ENCODE measurements at places on chromosomes 7 and 10. TPM values are rescaled to one million over a fixed set of nuclear protein-coding genes. Genes with fewer than 3 reads are reported as not detected.
A peak's percentile ranks its signal among the peaks of the same experiment; 100 is the strongest.

The MCM10 gene
- polyA plus RNA-seq = 2.6 TPM

GRCh38 chr7:158570449-158571170, 17.0 kb downstream of the PTPRN2 start:
- no peak for DNase-seq

- no peak for DNase-seq
Measured at GRCh38 chr10:26779176-26779860, 81.4 kb downstream of the ABI1 start.

The DYDC2 gene
- not detected for polyA plus RNA-seq

DNA sequence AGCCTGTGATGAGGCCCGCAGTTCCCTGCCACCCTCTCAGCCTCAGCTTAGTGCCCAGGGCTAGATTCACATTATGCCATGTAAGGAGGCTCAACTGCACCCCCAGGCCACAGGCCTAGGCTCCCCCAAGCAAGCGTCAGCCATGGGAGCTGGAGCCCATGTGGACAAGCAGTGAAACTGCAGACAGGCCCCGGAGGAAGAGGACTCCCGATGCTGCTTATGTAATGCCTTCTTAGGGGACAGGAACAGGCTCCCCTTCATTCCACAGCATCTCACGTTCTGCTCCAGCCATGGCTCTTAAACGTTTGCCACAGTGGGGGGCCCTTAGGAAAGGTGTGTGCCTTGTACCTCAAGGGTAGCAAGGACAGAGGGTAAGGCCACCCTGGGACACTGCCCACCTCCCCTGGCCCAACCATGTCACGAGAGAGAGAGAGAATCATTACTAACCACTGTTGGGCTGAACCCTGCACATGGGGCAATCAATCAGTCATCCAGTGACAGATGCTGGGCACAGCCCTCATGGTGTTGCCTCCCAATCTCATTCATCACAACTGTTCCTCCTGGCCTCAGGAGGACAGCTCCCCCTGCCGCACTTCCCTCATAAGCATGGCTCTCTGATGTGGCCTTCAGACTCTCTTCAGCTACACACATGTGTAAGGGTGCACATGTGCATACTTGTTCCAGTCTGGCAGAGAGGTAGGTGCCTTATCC, 263.0 kb downstream of the GRID1 start:
- no peak for DNase-seq

GRCh38 chr7:158394936-158395335, 192.7 kb downstream of the PTPRN2 start:
- DNase-seq = no peak

DNA sequence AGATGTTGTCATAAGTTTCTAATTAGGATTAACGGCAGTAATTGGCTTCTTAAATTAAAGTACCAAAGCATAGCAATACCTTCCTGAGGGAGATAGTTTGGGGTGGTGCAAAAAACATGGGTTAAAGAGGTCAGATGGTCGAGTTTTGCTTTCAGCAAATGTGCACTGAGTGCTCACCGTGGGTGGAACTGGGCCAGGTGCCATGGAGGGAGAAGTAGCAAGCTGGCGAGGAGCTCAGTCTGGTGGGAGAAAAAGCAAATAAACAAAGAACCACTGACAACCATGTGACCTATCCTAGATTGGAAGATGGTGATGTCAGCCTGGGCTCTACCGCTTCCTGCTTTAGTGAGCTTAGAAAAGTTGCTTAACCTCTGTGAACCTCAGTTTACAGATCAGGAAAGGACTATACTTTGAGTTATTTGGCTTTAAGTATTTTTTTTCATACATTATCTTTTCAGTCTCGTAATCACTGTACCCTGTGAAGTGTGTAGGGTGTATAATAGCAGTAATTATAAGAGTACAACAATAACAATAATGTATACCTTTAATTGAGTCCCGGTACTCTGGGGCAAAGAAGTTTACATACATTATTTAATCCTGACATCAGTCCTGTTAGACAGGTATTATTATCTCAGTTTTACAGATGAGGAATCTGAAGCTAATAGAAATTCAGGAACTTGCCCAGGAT, 69.0 kb upstream of the PDCD4 start:
- peak; percentile 71 for DNase-seq

DNA sequence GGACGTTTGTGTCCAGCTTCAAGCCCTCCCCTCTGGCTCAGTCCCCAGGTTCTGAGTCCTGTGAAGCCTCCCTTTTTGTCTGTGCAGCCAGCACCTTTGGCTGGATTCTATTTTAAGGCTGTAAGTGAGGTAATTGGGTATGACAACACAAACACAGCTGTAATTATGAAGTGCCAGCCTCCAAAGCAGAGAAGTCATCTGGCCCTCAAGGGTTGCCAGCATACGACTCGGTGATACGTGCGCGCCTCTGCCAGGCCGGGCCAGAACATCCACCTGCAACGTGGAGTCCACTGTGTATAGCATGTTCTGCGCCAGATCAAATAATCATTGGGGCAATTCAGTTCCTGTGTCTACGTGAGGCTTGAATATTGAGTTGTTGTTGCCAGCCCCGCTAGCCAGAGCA, 6.7 kb upstream of the FAM180A start:
- no peak for DNase-seq

GRCh38 chr7:97421307-97421930, 303.9 kb downstream of the SDHAF3 start:
- DNase-seq = no peak

The PVRIG gene
- not detected for polyA plus RNA-seq

GRCh38 chr10:92972066-92972870, 88.3 kb upstream of the CYP26C1 start:
- no peak for DNase-seq

DNA sequence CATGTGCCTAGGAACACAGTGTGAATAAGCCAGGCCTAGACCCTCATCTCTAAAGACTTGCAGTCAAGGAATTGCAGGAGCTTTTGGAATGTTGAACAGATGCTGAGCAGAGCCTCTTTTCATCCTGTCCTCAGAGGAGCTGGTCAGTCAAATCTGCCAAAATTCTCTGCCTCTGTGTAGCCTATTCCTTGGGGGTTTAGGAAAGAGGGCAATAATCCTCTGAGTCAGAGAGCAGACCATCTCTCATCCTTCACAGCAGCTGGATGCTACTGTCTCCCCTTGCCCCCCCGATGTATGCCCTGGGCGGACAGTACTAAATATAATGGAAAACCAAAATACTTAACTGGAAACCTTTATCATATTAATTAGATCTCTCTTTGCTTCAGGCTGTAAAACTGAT, 52.6 kb downstream of the BICC1 start:
- DNase-seq = no peak

The GHRHR gene
- not detected for polyA plus RNA-seq

- no peak for DNase-seq
Measured at GRCh38 chr10:2122431-2123124, 385.3 kb upstream of the ADARB2 start.

DNA sequence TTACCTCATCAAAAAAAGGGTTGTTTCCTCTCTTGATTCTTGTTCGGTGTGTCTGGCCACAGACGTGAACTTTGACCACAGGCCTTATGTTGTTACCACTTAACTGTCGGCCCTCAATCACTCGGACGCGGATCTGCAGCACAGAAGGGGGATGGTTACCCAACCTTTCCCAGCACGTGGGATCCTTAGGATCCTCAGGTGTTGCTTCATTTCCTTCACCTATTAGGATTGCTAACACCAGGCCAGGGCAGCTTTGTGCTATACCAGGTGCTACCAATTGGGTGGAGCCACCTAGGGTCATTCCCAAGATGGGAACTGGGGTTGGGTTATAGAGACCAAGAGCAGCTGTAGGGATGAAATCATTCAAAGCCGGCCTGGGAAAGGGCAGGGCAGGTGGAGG, 73.4 kb downstream of the MYOF start:
- DNase-seq = no peak

The AQP1 gene
- 0.32 TPM for polyA plus RNA-seq

GRCh38 chr10:117541909-117542705, 439 bp upstream of the EMX2 start:
- DNase-seq = no peak

DNA sequence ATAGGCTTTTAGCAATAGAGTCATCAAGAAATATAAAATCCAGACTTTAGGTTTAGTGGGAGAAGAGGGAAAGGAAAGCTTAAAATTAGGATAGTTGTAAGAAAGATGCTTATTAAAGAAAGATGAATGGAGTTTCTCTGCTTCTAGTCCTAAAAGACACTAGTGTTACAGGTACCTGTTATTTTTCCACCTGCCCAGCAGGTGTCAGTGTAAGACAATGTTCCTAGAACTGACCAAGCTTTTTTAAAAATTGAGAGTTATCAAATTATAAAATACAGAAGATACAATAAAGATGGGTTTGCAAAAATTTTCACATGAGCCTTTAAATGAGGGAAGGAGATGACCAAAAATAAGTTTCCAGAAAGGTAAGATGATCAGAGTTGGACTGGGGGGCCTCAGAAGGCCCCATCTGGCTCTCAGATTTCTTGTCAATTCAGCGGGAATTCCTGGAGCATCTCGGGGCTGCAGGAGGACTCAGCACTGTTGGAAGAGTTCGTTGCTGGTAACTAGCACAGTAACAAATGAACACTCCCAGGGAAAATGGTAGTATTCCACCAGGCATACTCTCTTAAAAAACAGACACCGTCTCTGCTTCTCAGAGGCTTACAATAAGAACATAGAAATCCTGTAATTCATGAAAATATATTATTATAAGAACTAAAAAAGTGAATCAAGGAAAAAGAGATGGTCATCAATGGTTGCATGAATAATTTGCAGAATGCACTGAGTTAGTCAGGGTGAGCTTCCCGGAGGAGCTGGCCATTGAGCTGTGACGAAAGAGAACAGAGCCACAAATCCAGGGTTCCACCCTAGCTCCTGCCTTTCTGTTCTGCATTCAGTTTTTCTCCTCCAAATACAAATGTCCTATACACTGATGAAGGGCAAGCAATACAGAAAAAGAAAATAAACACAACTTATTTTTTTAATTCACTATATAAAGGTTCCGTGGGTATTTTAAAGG, 71.8 kb upstream of the PIK3CG start:
- DNase-seq = no peak

GRCh38 chr10:81306971-81307782, 567.8 kb upstream of the NRG3 start:
- DNase-seq = no peak

Data from AG04450 (cell line).